ENCODE measurements at places on chromosomes 1 and 21. TPM values are rescaled to one million over a fixed set of nuclear protein-coding genes. Genes with fewer than 3 reads are reported as not detected.

Gene GCLM
- 16.2 TPM for total RNA-seq

DNA sequence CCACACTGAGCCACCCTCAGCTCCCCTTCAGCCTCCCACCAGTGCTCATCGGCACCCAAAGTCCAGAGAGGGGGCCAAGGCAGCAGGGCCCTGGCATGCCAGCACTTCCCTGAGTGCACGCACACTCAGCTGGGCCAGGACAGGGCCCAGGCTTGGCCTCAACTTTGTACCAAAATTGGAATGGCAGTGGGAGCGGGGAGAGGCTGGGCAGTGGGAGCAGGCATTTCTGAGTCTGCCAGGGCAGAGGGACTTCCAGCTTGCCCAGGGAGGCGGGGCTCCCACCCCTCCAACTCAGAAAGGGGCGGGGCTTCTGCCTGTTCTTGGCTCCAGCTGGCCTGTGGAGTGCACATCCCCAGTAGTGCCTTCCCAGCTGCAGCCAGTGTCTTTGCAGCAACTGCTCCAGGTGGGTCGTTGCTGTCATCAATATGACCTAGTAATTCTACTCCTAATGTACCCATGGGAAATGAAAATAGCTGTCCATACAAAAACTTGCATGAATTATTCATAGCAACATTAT is 10.3 kb upstream of the SNX7 start:
- DNase-seq, result no peak

Gene DAB1
- total RNA-seq, result 0.17 TPM

DNA sequence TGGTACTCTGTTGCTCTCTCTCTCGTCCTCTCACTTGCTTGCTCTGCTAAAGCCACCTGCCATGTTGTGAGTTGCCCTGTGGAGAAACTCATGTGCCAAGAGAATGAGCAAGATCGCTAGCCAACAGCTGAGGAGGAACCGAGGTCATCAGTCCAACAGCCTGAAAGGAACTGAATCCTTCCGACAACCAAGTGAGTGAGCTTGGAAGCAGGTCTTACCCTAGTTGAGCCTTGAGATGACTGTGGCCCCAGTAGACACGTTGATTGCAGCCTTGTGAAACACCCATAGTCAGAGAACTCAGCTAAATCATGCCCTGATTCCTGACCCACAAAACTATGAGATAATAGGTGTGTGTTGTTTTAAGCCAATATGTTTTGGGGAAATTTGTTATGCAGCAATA is 48.1 kb upstream of the BACH1 start:
- DNase-seq, result no peak

Gene TTLL10
- total RNA-seq, result not detected

- no peak for DNase-seq
These were observed 21.2 kb upstream of the TSPAN1 start for GRCh38 chr1:46153732-46154131.

DNA sequence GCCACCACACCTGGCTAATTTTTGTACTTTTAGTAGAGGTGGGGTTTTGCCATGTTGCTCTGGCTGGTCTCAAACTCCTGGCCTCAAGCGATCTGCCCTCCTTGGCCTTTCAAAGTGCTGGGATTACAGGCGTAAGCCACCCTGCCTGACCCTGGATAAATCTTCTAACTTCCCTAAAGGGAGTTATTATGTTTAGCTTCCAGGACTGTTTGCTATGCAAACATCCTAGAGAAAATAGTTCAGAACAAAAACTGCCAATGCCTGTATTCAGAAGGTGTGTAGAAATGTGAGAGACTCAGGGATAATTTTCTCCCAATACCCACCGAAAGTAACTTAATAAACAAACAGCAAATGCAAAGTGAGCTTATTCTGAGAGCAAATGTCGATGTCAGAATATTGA is 301.2 kb downstream of the TGFB2 start:
- no peak for DNase-seq

Gene IGSF5
- not detected for total RNA-seq

- no peak for DNase-seq
These were observed 204.8 kb downstream of the KCNK2 start for GRCh38 chr1:215287362-215287761.

- peak; percentile 67 for DNase-seq
These were observed 3.1 kb upstream of the SELENON start for GRCh38 chr1:25796811-25797458.

All from fibroblast of lung (primary cell).